ENCODE measurements at places on chromosomes 3 and 15.

DNA sequence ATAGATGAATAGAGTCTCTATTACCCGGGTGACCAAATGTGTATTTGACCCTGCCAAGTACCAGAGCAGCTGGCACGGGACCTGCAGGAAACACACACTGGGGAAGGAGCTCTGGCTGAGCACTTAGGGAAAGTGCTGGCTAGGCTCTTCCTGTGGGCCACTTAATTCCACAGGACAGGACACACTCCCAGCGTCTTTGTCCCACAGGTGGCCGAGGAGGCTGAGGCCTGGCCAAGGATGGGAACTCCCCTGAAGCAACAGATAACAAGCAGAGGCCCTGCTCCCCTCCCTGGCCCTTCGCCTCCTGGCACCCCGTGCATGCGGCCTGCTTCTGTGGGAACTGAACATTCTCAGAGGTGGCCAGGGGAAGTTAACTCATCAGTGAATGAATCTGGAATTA lies 180.8 kb downstream of the ATP10A start:
- DNase-seq, result no peak

GRCh38 chr15:43941555-43941954 lies 114.8 kb downstream of the WDR76 start:
- DNase-seq, result no peak

- DNase-seq, result no peak
Measured at GRCh38 chr15:36498916-36499315, 80.5 kb upstream of the CDIN1 start.

- DNase-seq, result no peak
Measured at GRCh38 chr15:58409861-58410260, 21.9 kb upstream of the LIPC start.

- DNase-seq, result peak; percentile 56
Measured at GRCh38 chr15:31974855-31975829, 55.2 kb upstream of the CHRNA7 start.

Measured in progenitor cell of endocrine pancreas (in vitro differentiated cells).